ENCODE measurements at places on chromosomes 4 and X.

- DNase-seq = no peak
Observed at GRCh38 chr4:121242188-121242750, 78.1 kb upstream of the TNIP3 start.

GRCh38 chr4:121462660-121463261 is 81.9 kb upstream of the QRFPR start:
- peak; percentile 5 for DNase-seq

GRCh38 chrX:21991504-21991903 is 40.6 kb upstream of the PHEX start:
- no peak for DNase-seq

GRCh38 chr4:87025614-87026041 is 90.8 kb downstream of the AFF1 start:
- DNase-seq = no peak

DNA sequence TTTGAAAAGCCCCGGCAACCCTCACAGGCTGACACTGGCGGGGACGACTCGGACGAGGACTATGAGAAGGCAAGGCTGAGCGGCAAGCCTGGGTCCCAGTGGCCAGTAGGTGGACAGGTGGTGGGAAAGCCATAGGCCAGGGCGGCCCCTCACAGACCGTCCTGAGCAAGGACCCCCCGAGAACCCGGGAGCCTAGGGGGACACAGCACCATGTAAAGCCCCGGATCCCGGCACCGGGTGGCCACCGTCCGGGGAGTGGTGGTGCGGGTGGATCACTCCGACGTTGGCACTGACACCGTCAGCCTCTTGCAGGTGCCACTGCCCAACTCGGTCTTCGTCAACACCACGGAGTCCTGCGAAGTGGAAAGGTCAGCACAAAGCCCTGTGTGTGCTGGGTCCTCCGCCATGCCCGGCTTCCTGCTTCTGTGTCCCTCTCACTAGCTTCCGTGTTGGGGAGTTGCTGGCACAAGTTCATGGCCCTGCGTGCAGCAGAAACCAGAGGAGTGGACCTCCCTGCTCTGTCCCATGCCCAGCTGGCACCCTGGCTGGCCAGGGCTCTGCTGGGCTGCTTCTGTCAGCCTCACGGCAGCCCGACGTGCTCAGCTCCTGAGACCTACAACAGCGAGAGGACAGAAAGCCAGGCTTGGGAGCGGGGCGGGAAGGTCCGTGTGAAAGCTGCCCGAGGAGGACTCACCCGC is 11.9 kb upstream of the ADD1 start:
- no peak for DNase-seq

DNA sequence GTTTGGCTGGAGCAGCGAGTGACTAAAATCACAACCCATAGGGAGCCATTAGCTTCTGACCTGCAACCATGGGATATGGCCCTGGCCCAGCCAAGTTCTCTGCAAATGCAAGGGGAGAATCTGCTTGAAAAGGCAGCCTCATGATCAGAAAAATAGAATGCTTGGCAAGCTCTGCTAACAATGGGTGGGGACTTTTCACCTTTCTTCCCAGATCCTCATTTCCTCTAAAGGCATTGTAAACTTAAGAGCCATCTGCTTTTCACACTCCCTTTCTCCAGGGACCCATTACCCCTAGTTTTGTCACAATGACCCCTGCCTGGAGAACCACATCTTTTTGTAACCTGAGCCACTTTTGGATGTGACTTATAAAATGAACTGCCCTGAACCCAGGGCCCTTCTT is 104.3 kb downstream of the PARM1 start:
- DNase-seq = no peak

DNA sequence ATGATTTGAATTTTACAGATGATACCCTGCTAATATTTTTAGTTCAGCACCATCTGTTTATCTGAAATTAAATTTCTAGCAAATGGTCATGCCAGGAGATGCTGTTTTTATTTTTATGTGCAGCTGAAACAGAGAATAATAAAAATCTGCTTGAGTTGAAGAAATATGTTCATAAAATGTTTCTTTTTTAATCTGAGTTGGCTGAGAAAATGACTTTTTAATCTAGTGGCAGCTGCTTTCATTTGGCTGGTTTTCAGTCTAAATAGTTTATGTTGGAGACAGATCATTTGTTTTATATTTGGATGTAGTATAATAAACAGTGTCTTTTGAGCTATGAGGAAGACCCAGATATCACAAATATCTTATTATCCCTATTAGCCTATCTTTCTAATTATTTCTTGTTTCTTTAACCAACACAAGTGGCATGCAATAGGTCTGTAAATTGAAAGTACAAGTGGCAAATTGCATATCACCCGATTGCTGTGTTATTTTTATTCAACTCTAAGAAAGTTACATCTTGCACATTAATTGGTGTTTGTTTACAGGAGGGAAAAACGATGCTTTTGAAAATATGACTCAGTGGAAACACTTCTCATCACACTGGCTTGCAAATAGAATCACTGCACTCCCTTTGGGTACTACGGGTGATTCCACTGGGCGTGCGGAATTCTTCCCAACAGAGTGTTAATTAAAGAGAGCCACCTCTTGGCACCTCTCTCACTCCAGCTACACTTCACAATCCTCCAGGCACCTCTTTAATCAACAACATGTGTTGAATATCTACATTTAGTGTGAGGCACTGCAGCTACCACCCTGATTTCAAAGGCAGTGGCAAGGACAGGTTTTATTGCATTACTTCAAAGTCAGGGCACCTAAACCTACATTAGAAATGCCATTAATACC is 51.7 kb upstream of the AP1S2 start:
- DNase-seq = no peak

DNA sequence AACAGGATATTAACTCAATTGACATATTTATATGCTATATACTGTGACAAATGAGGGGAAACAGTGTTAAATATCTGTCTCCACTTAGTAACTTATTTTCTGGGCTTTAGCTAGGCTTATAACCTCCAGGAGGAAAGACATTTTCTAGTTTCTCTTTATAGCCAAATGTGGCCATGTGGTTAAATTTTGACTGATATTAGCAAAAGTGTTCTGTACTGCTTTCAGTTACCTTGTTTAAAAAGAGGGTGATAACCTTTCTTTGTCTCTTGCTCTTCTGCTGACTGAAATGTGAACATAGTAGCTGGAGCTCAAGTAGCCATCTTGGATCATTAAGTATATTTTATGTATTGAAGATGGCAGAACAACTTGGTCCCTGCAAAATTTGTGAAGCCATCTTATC is 253.7 kb downstream of the PDHA2 start:
- no peak for DNase-seq

- DNase-seq = no peak
Observed at GRCh38 chr4:95560774-95561173, 12.0 kb upstream of the UNC5C start.

DNA sequence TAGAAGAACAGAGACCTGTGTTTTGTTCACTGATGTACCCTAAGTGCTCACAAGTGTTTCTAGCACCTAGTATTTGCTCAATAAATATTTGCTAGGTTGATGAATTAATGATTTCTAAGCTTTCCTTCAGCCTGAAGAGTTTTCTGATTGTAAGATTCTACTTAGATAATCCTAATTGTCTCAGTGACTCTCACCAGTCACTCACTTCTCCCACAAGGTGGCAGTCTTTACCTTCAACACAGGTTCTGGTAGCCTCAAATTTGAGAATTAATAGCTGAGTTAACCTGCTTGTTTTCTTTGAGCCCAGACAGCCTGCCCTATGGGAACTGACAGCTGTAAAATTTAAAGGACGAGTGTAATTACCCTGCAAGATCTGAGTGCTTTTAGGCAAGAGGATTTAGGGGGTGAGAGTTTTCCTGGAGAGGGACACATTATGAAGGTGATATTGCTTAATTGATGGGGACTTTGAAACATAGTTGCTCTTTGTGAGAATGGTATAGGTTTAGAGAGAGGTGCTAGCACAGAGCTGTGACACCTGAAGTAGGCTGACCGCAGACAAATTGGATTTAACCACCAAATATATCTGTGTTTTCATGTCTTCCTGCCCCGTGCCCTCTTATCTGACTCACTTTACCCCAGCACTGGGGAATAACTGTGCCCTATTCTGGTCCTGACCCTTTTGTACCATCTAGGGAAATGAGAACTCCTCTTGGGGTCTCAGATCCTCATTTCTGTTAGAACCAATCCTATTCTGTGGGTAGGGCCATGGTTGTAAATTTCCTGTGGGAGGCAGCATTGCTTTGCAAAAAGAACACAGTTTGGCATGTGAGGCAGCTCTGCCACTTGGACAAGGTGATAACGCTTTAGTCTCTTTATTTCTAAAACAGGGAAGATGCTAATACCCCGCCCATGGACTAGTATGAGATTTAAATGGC is 27.7 kb downstream of the CD38 start:
- peak; percentile 9 for DNase-seq

GRCh38 chr4:10856271-10856782 is 171.8 kb upstream of the CLNK start:
- no peak for DNase-seq

- DNase-seq = no peak
Observed at GRCh38 chr4:23889814-23890341, at the start of gene PPARGC1A. TSS of gene PPARGC1A (minus strand) at chr4:23890047. CDS start at chr4:23889957, 90 bp downstream.

- no peak for DNase-seq
Observed at GRCh38 chr4:182143822-182144625, 99.2 kb upstream of the TENM3 start.

GRCh38 chrX:138067415-138067814 is 501.5 kb downstream of the ZIC3 start:
- DNase-seq = no peak

- no peak for DNase-seq
Observed at GRCh38 chrX:123481913-123482851, 250.7 kb downstream of the THOC2 start.

DNA sequence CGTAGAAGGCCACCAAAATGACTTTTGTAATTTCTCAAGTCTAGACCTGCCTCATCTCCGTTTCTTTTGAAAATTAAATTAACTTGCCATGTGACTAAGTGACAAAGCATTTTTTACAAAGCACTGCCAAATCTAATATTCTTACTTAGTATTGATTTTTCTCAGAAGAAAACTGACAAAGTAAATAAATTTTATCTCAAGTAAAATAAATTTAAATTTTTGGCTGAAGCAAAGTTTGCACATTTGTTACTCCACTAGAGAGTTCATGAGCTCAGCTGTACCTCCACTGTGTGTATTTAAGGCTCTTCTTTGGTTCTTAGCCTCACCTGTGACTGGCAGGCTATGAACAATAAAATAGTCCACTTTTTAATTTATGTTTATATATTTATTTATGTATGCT is 441.1 kb upstream of the PCDH10 start:
- DNase-seq = no peak

GRCh38 chrX:34503119-34503518 is 154.0 kb downstream of the TMEM47 start:
- no peak for DNase-seq

- DNase-seq = no peak
Observed at GRCh38 chr4:57077550-57078343, 32.4 kb downstream of the IGFBP7 start.

GRCh38 chr4:38678078-38678477 is 14.1 kb downstream of the KLF3 start:
- no peak for DNase-seq

GRCh38 chr4:106194801-106195200 is 121.2 kb downstream of the TBCK start:
- no peak for DNase-seq

DNA sequence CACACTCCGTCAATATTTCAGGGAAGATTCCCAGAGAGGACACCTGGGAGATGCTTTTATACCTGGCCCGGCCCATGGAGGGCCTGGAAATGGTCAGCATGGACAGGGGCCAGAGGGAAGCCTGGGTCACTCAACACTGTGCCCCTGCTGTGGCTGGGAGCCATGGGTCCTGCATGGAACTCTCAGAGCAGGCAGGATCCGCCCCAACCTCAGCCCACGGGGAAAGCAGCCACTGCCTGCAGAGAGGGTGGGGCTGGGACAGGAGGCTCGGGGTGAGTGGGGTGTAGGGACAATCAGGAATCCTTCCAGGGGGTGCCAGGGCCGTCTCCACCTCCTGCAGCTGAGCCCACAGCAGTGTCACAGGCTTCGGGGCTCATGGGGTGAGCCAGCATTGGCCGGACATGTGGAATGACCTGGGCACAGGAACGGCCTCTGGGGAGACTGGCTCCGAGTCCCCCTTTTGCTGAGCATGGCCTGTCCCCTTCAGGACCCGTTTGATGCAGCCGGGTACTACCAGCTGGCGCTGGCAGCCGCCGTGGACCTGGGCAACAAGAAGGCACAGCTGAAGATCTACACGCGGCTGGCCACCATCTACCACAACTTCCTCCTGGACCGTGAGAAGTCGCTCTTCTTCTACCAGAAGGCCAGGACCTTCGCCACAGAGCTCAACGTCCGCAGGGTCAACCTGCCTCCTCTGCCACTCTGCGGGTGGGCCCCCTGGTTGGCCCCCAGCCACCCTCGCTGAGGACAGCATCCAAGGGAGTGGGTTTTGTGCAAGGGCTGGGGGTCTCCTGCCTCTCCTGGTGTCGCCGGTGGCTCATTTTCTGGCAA is 29.1 kb upstream of the HTRA3 start:
- no peak for DNase-seq

GRCh38 chr4:119130365-119131065 is 5.1 kb upstream of the MYOZ2 start:
- no peak for DNase-seq

DNA sequence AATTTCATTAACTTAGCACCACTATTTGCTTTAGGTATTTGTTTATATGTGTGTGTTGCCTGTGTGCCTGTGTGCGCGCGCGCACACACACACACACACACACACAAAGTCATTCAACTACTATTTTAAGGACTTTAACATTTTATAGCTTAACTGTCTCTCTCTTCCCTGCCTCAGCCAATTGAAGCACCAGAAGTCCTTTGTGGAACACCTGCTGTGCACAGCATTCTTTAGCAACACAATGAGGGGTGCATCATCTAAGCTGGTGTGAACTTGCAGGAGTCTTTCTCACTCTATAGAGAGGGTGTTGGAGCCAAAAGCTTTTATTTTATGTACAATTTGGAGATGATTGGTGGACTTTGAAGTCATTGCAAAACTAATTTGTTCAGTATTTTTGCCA is 31.3 kb downstream of the SLIT2 start:
- no peak for DNase-seq

GRCh38 chr4:186832906-186833305 is 109.2 kb upstream of the FAT1 start:
- DNase-seq = no peak

- no peak for DNase-seq
Observed at GRCh38 chr4:81096566-81096965, 66.1 kb downstream of the BMP3 start.

- no peak for DNase-seq
Observed at GRCh38 chrX:151984328-151984727, 9.9 kb upstream of the GABRE start.

GRCh38 chr4:1759818-1760223 is 33.3 kb upstream of the FGFR3 start:
- DNase-seq = no peak

DNA sequence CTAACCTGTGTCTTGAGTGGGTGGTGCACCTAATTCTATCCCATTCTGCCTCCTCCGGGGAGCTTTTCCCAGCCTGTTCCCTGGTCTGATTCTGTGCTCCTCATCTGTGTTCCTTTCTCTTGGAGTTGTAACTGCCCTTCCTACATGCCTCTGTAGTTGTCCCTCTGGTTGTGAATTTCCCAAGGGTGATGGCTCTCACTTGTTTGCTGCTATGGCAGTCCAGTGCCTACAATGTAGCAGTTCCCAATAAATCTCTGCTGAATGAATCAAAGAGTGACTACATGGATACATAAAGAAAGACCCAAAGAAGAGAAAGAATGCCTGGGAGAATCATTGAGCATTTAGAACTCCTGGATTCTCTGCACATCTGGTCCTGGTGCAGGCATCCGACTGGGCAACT is 141.6 kb downstream of the HS3ST1 start:
- DNase-seq = no peak
